ENCODE measurements at places on chromosomes 11 and 22.

DNA sequence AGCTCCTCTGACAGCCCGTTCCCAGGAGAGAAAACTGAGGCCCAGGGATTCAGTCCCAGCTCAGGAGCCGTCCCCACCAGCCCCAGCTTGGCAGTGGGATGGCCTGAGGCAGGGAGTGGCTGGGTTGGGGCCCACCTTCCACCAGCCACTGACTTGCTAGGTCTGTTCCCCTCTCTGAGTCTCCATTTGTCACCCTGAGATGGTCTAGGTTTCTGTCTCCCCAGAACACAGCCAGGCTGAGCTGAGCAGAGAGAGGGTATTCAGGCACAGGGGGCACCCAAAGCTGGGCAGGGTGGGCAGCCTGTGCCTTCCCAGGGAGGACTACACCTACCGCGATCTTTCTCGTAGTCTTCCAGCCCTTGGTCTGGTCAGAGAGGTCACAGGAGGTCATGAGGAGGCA is 95.7 kb downstream of the PDE2A start:
- DNase-seq: no peak

- no peak for DNase-seq
Observed at GRCh38 chr11:65309006-65309405, 5.7 kb upstream of the CDC42EP2 start.

- no peak for DNase-seq
Observed at GRCh38 chr11:119490253-119491006, 67.5 kb upstream of the THY1 start.

- no peak for DNase-seq
Observed at GRCh38 chr22:36356708-36357624, 30.8 kb downstream of the MYH9 start.

- DNase-seq: no peak
Observed at GRCh38 chr11:95248666-95249467, 17.9 kb upstream of the SESN3 start.

GRCh38 chr11:65502555-65503367 is 3.9 kb downstream of the MALAT1 start:
- no peak for DNase-seq

- DNase-seq: no peak
Observed at GRCh38 chr22:47629273-47629711, 866.8 kb downstream of the TBC1D22A start.

DNA sequence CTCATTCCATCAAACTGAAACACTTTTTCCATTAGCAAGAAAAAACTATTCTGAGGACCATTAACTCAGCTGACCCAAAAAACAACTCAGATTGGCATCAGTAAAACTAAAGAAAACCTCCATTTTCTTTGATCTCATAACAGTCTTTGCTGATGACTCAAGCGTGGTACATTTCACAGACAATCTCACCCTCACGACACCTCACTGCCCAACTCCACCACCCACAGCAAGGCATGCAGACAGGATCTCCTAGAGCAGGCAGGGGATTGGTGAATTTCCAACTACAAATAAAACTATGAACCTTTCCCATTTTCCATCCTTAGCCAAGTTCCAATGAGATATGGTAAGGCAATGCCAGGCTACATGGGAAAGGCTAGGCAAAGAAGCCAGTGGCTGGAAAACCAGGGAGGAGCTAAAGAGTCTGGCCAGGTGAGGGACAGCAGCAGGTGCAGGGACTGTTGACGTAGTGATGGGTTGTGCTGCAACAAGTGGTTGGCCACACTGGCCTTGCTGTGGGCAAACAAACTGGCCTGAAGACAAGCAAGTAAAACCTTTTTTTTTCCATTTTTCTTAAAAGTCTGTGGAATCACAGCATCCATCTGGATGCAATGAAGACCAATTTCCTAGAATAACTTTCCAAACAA is 97.2 kb downstream of the SERGEF start:
- no peak for DNase-seq

GRCh38 chr11:69192301-69192721 is 36.6 kb downstream of the SMIM38 start:
- DNase-seq: no peak

DNA sequence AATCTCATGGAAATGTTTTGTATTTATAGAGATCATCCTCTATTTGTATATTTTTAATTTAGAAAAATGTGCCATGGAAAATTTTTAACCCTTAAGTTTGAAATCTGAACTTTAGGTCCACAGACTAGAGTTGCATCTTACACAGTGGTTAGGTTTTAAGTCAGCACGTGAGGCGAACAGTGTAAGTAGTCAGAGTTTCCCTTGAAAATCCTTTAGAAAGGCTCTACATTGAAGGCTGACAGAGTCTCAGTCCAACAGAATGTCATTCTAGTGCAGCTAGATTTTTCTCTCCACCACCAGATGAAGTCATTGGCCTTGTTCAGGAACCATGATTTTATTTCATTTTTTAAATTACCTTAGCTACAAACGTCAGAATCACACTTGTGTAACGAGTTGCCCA is 18.7 kb downstream of the HMGXB4 start:
- no peak for DNase-seq

DNA sequence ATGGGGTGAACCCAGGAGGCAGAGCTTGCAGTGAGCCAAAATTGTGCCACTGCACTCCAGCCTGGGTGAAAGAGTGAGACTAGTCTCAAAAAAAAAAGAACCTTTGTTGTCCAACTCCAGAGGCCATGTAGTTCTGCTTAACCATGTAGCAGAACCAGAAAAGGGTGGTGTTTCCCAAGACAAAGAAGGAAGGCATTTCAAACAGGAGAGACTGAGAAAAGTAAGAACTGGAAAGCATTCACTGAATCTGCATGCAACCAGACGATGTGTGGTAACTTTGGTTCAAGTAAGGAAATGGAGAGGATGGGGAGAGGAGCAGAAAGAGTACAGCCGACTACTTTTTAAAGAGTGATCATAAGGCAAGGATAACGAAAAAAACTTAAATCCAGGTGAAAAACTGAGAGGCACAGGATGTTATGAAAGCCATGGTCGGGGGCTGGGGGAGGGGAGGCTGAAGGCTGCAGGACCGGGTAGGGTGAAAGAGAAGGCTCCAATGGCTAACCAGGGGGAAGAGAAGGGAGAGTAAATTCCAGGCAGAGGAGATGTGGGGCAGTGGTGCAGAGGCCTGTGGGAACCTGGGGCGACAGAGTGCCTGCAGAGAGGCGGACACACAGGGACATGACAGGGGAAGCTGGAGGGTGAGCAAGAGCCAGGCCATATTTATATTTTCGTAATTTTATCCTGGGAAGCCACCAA is 48.8 kb downstream of the MAPK1 start:
- DNase-seq: no peak

DNA sequence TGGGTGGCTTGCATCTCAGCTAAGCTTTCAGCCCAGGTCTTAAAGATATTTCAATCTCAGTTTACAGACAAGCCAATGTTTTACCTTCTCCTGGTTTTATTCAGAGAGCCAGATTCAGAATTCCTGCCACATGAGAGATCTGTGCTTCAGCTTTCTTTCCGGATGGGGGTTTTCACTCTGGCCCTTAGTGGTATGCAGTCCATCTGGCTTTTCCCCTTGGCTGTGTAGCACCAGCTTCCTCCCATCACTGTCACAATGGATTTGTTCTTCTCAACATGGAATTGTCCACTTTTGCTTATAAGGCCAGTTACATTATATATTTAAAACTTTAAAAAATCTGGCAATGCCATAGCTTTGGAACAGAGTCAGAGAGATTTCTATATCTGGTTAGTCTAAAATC is 303.9 kb downstream of the ETS1 start:
- no peak for DNase-seq

DNA sequence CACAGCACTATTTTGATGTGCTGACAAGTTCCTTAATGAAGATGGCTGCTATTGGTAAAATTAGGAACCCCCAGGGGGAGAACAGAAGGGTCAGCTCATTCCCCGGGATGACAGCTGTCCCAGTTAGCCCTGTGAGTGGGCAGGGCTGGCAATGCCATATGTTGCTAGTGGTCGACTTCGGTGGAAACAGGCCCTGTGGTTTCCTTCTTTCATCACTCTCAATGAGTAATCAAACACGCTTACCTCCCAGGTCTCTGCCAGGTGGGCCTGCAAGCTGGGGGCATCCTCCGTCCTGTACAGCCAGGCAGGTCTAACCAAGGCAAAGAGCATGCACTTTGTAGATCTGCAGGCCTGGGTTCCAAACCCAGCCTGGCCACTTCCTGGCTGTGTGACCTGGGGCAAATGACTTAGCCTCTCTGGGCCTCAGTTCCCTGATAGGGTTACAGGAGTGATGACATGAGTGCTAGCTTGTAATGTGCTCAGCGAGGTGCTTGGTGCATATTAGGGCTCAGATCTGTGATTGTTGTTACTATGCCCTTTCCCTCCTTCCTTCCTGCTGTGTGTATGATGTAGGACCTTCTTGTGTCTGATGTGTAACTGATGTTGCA is 85.2 kb downstream of the TSPAN18 start:
- DNase-seq: no peak

DNA sequence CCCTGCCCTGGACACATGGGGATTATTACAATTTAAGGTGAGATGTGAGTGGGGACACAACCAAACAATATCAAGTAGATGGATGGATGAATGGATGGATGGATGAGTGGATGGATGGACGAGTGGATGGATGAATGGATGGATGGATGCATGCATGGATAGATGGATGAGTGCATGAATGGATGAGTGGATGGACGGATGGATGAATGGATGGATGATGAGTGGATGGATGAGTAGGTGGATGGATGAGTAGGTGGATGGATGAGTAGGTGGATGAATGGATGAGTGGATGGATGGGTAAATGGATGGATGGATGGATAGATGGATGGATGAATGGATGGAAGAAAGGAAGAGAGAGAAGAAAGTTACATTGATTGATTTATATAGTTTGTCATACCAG is 859 bp downstream of the LINC01488 start:
- no peak for DNase-seq

- no peak for DNase-seq
Observed at GRCh38 chr11:11461473-11461872, 108.4 kb upstream of the CSNK2A3 start.

DNA sequence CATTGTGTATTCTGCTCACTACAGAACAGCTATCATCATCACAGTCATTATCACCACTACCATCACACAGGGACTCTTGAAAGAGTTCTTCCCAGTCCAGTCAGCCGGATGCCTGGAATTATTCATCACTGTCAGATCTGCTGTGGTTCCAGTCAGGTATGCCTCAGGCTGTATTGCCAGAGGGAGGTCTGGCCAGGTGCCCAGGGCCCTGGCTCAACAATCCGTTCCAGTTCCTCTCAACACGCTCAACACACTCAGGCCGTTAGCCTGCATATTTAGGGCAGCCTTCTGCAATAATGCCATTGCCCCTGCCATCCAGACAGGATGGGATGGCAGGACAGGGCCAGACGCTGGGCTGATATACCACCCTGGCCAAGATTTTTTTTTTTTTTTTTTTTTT is 28.6 kb upstream of the RASL10A start:
- DNase-seq: peak; percentile 47

DNA sequence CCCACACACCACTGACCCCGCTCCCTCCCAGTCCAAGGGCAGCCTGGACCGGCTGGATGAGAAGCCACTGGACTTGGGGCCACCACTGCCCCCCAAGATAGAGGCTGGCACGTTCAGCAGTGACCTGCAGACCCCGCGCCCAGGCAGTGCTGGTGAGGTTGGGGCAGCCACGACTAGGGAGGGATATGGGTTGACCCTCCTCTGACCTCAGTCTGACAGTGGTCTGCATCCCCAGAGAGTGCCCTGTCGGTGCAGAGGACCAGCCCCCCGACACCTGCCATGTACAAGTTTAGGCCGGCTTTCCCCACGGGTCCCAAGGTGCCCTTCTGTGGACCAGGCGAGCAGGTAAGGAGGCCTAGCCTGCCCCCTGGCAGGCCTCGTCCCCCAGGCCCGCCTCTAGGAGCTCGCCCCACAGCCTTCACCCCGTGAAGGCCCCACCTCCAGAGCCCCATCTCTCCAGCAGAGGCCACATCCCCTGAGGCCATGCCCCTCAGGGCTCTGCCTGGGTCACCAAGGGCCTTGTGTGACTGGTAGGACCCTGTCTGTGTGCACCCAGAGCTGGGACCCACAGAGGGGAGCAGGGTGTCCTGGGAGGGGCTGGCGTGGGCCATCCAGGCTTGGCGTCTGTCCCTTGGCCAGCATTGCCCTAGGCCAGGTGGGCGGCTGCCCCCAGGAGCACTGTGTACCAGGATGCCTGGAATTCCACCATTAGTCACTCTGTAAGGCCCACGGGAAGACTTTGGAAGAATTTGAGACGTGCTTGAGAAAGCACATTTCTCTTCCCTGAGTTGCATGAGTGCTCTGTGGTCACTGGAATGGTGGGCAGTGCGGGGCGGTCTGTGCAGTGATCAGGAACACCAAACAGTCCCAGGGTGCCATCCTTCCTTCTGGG is 9.4 kb downstream of the CCDC188 start:
- DNase-seq: no peak

DNA sequence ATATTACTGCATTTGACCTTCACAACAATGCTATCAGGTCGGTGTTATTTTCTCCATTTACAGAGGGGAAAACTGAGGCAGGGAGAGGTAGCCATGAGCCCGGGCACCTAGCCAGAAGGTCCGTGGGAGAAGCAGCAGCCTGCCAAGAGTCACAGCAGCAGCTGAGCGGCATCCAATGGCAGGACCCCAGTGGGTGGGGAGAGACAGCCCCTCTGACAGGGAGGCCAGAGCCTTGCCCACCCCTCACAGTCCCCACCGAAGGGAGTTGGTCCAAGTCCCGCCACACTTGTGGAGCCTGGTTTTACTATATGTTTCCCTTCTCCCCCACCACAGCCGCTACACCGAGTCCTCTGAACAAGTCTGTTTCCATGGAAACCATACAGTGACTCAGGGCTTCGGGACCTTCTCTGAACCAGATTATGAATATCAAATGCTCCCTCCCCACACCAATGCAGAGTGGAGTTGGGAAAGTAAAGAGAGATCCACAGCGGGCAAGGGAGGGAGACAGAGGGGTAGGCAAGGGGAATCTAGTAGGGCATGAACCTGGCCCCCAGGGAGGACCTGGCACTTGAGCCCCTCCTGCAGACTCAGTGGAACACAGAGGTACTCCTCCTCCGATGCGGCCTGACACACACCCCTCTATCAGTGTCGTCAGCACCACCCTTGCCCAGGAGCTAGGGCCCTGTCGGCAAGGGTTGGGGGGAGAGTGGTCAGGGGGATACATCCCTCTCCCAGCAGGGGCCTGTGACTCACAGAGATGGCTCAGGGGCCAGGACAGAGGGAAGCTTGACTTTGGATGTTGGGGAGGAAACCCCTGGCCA is 2.5 kb downstream of the CHST1 start:
- DNase-seq: no peak

DNA sequence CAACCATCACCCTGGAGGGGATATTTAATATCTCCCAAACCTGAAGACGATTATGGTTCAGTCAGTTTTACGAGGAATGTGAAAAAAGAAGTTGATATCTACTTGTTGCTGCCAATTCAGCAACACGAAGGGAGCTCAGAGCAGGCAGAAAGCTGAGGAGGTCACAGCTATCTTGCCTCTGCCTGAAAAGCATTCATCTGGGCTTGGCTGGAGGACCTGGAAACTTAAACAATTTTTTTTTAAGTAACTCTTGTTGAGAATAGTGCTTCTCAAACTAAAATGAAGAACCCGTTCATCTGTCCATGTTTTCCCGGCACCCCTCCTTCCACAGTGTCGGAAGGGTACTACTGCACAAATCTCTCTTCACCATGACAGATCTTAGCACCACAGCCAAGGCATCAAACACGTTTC is 98.9 kb downstream of the MICAL3 start:
- no peak for DNase-seq

GRCh38 chr22:29798801-29799200 is 31.6 kb downstream of the UQCR10 start:
- no peak for DNase-seq
